Liver (tissue), 10 donors: ENCODE measurements at places on chromosomes 7 and 10.

GRCh38 chr7:69992938-69993337 is 394.7 kb downstream of the AUTS2 start:
- DNase-seq = no peak

- no peak for DNase-seq
Measured at GRCh38 chr7:143458681-143459080, 15.4 kb downstream of the TAS2R60 start.

- no peak for DNase-seq
Measured at GRCh38 chr10:64430690-64431323, 909.6 kb downstream of the REEP3 start.

DNA sequence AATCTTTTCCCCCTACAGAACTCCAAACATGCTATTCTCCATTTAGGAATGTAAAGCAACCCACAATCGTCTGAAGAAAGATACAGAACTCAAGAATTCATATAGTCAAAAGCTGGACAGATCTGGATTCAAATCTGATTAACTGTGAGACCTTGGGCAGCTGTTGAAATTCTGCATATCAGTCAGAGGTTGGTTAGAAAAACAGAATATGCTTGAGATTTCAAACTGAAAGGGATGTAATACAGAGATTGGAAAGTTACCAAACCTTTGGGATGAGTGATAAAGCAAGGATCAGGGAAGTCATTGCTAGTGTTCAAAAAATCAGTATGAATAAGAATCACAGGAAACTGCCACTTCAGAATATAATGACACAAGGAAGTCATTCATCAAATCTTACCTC is 406.6 kb downstream of the HTR7 start:
- no peak for DNase-seq

DNA sequence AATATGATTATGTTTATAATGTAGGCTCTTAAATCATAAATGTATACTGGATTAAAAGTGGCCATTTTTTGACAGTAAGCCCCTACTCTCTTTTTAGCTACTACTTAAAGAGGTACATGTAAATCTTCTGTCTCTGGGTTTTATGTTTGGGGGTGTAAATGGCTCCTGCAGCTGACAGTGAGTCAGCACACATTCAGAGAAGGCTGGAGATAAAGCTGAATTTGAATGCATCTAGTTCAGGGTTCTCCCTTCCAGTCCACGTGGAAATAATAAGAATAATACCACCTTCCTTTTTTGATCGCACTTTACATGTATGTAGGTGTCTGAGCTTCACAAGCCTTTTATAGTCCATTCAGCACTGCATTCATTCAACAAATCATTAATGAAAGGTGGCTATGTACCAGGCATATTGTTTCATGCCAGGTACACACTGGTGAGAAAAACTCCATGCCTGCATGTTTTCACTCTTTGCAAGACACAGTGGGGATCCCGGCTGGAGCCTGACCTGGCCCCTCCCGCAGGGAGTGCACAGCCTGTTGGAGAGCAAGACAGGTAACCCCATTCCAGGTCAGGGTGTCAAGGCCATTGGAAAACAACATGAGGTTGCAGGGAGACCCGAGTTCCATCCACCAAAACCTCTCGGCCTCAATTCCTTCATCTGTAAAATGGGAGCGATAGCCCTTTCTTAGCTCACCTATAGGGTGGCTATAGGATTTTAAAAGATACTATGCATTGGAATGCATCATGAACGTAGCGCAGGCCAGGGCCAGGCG is 107.5 kb upstream of the ANLN start:
- DNase-seq = no peak

GRCh38 chr10:66258693-66259092 is 667.1 kb upstream of the LRRTM3 start:
- no peak for DNase-seq

DNA sequence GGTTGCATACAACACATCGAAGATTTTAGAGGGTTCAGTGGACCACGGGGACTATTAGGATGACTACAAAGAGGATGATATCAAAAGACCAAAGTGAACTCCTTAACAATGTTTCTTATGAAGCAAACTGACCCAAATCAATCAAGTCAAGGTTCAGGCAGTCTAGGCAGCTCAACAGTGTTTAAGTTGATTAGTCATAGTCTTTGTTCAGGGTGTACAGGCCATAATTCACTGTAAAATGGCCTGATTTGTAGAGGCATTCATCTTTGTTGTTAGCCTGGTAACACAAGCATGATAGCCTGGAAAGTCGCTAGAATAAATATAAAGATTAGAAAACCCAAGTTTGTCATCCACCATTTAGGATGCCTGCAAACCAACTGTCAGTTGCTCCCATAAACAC is 32.6 kb downstream of the ANTXRL start:
- DNase-seq = no peak

- DNase-seq = no peak
Measured at GRCh38 chr10:129704225-129704624, 237.2 kb downstream of the MGMT start.

GRCh38 chr10:102119417-102120141 is 589 bp downstream of the LDB1 start:
- peak; percentile 65 for DNase-seq

DNA sequence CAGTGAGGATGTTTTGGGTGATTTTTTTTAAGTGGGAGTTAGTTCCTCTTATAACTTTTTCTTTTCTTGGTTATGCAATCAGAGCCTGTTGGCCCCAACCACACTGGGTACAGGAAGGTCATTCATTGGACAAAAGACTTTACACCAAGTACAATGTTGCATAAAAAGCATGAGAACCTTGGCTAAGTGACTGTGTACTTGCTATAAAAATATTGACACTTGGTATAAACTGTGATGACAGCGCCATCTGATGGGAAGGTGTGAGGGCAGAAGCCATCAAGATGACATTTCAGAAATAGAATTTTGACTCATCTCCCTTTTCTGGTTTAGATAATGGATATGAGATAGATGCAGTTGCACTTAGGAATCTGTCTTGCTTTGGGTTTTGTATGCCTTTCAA is 126.4 kb upstream of the CCDC6 start:
- DNase-seq = no peak

DNA sequence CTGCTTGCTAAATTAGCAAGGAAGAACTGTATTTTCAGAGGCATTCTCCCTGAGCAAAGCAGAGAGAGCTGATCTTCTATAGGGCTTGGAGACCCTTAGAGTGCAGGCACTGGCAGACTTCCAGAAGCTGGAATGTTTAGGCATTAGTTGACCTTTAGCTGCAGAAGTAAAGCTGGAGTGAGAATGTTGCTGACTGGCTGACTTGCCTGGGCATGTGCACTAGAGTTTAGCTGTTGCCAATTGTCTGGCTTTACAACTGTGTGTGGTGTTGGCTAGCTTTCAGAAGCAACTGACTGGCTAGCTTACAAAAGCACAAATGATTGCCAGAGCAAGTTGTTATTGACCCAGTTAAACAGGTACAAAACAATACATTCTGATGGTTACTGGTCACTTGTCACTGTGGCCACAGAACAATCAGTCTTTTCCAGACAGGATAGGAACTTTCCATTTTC is 25.1 kb downstream of the FAM13C start:
- no peak for DNase-seq

- DNase-seq = no peak
Measured at GRCh38 chr10:124532106-124532641, 70.6 kb downstream of the LHPP start.

DNA sequence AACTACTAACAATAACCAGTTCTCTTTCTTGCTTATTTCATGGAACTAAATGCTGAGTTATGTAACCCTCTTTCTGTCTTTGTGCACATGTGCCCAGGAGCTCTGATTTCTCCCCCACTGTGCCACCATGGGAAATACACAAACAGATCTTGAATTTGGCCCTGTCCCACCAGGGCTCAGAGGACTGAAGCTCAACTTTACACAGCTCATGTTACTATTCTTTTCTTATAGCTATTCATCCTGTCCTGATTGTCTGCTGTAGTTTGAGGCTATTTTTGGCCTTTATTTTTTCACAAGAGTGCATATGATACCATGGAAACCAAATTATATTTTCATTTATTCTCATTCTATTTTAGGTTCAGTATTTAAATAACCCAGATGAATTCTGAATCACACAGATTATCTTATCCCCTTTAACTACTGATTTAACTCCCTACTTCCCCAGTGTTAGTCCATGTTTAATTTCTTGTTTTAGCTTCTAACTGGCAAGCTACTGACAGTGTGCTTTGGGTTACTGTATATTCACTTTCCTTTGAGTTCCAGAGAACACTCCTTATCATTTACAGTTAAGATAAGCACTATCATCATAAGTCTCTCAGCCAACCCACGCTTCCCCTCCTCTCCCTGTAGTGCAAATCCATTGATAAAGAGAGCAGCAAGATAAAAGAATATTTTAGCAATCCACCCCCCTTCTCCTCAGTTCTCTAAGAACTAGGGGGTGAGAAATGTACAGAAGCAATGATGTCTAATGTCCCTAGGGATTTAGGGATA is 71.8 kb upstream of the GSDME start:
- no peak for DNase-seq

GRCh38 chr10:12812571-12812970 is 188.9 kb downstream of the CCDC3 start:
- DNase-seq = no peak

DNA sequence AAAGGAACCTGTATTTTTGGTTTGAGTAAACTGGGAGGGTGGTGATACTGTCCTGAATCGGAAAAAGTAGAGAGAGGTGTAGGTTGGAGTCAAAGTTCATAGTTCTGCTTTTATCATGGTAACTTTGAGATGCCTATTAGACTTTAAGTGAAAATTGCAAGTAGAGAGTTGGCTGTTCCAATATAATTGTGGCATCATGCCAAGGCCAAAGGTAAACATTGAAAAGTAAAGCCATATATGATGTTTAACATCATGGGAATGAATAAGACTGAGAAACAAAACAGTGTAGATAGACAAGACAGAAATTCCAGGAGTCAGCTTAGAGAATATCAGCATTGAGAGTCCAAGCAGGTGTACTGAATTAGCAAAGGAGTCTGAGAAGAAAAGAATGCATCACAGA is 570.9 kb downstream of the HTR7 start:
- no peak for DNase-seq

DNA sequence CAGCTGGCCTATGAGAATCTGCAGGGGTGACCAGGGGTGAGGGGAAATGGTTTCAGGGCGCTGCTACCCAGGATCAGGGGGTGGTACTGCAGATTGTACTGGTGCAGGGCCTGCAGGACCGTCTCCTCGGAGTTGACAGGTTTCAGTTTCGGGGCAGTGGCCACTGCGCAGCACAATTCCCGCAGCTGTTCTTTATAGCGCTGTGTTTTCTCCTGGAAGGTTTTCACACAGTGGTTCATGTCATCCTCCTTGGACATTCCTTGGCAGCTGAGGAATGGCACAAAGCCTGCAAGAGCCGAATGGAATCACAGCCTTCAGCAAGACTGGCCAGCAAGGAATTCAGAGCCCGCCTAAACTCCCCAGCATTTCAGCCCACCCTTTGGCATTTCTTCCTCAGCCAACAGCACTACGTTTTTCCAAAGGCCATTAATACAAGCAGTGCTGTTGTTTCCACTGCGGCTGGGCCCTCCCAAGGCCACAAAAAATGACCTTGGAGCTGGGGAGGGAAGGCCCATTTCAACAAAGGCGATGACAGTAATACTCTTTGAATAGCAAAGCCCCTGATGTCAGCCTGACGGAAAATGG is 44.9 kb downstream of the PNLIPRP2 start:
- DNase-seq = no peak

- no peak for DNase-seq
Measured at GRCh38 chr7:155839461-155839860, 27.2 kb upstream of the SHH start.

DNA sequence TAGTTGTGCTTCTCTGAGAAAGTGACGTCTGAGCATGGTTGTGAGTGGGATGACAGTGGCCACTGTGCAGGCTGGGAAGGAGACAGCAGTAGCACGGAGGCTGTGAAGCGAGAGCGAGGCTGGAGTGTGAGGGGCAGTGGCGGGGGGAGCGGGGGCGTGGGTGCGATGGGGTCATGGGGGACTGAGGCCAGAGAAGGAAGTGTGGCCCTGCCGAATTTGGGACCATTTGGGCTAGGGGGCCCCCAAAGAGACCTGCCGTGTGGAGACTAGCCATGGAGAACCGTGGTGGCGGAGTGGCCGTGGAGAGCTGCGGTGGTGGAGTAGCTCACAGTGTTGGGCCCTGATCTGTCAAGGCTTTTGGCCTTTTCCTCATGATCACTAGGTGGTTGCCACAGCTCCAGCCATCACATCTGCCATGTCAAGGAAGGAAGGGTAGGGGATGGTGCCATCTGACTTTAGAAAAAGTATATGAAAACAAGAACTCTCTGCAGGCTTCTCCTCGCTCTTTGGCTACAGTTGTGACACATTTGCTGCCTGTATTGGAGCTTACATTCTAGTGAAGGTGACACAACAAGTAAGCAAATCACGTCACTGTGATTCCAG is 61.4 kb downstream of the MGMT start:
- no peak for DNase-seq

DNA sequence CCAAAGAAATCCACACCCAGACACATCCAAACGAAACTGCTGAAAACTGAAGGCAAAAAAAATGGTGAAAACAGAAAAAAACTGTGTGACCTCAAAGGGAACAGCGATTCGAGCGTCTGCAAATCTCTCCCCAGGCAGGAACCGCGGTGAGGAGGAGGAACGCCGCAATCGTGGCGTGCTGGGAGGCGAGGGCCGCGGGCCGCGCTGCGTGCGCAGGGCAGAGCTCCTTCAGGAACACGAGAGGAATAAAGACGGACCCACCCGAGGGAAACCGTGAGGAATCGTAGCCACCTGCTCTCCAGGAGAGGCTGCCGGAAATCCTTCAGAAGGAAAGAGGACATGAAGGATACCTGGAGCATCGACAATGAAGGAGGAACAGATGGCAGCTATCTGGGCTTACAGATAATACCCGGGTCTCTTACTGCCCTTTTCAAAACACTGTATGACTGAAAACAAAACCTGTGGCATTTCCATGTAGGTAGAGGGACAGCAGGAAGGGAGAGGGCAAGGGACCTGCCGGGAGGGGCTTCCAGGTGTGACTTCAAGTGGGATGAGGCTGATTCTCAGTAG is 266.0 kb downstream of the MAD1L1 start:
- DNase-seq = no peak

DNA sequence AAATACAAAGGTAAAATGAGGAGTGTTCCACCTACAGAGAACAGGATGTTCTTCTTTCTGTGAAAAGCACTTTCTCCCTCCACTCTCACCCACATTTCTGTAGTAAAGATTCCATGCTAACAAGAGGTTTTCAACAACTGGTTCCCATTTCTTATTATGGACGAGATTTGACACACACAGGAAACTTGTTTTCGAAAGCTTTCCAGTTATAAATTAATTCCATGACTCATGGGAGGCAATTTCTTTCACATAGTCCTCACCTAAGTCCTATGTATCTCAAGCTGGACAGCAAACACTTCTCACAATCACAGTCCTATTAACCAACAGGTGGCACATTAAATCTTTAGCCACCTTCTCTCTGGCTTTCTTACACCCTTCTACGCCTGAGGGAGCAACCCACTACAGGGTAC is 24.5 kb downstream of the RAPGEF5 start:
- DNase-seq = no peak

DNA sequence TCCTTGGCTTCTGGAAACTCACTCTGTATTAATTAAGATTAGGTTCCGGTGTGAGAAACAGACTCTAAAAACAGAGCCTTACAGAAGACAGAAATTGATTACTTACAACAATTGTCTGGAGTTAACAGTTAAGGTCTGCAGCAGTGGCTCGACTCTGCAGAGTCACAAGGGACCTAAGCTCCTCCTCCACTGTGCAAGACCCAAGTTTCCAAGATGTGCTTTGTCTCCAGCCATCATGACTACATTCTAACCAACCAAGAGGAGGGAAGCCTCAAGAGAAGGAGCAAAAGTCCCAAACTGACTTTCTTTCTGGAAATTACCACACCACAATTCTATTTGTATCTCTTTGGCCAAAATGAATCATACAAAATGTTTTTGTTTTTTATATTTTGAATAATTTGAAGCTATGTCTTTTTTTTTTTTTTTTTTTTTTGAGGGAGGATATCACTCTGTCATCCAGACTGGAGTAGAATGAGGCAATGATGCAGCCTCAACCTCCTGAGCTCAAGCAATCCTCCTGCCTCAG is 14.2 kb upstream of the ODAD2 start:
- DNase-seq = no peak
